T-helper 2 cell treated with Interferon-gamma antibody and Interleukin-4, amounts not matched to agents 5 μg/mL and 100 μg/mL, for 36 hours (primary cell): ENCODE measurements at places on chromosomes 6 and 20.

DNA sequence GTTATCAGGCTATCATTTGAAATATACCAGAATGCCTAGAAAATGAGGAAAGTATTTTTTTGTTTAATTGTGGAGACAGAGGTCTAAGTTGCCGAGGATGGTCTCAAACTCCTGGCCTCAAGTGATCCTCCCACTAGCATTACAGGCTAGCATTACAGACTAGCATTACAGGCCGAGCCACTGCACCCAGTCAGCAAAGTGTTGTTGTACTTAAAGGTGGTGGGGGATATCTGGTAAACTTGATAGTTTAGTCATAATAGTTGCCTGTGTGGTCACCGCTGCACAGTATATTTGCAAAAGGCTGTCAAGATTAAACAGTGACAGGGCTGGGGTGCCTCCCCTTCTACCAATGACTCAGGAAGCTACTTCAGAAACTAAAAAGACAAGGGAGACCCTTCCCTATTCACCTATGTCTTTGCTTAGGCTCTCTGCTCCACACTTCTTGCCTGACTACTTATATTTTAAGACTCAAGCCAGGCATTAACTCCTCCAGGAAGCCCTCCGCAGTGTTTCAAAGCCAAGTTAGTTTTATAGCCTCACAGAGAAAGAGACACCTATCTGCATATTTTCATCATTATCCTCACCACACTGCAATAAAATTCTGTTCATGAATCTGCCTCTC lies 3.1 kb upstream of the AKIRIN2 start:
- DNase-seq, result peak; percentile 59

DNA sequence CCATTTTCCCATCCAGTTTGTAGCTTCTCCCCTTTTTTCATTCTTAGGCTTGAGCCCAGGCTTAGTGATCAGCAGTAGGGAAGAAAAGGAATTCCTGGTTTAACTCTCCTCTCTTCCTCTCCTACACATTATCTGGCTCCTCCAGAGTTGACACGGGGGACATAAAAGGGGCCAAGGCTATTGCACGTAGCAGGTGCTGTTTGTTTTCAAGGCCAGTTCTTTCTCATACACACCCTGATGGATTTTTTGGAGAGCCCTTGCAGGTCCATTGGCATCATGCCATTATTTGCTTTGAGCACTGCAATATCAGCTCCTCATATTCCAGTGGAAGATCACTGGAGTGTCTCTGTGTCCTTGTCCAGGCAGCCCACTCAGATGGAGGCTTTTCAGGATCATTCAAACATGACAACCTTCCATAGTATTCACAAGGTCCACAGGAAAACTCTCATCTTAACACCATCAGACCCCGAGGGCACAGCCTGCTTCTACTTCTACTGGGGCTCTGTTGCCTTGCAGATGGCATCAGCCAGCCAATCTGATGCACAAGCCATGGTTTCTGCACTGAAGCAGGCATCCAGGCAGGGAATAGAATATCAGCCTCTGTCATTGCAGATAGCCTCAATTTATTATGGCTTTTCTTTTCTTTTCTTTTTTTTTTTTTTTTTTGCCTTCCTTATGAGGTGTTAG lies 18.8 kb downstream of the PLCB4 start:
- DNase-seq, result no peak

DNA sequence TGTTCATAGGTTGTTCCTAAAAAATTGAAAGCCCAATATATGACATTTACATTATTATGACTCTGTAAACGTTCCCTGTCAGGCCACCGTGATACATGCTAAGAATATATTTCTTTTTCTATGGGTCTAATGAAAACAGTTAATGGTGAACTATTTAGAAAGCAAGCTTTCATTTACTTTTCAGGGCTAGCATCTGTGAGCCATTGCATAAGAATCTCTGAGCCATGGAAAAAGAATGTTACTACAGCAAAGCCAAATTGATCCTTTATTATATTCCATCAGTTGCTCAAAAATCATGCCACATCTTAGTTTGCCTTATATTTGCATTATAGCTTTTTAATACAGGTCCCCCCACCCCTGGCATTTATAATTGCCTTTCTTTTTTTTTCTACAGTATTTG lies 275.5 kb downstream of the ZFAND3 start:
- no peak for DNase-seq

DNA sequence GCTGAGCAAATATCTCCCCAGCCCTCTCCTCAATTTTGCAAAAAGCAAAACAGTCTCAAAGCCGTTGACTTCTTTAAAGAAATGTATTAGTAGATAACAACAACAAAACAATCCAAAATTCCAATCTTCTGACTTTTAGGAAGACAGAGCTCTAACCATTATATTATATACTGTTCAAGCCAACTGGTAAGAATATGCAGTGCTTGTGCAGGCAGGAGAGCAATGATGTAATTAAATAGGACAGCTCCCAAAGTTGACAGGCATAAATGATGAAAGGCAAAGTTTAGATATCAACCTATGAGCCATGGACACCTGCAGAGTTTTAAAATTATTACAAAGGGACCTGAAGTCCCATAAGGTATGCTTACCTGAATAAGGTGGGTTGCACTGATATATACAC lies 16.6 kb upstream of the CEP85L start:
- DNase-seq, result no peak

DNA sequence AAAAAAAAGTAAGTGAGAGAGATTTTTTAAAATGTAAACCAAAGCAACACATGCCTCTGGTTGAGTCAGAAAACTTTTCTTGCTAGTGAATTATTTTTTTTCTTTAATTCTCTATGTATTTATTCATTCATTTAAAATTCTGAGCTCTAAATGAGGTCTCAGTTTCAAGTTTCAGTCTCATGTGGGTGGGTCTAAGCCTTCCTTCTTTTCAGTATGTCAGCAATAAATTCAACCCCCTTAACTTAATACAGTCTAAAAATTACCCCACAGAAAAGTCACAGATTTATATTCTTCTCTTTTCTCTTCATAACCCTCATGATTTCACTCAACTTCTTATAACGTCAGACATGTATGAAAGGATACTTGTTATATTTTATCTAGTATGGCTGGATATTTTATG lies 663.3 kb upstream of the PTCHD4 start:
- DNase-seq, result no peak

GRCh38 chr6:87630746-87631145 lies 40.8 kb downstream of the ORC3 start:
- DNase-seq, result no peak

DNA sequence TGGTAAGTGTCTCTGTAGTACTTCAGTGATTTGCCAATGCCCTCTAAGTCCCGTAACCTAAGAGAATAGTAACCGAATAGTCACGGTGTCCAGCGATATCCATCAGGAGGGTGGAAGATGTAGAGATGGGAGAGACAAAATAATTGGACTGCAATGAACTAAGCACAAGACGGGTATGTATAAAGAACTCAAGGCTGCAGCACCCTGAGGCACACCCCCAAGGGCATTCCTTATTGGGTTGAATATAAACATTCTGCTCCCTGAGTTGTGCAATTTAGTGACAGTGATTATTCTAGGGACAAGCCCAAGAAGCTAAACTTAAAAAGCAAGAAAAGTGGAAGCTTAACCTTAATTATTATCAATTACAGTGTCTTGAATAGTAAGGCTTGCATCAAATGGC lies 14.6 kb downstream of the DST start:
- DNase-seq, result no peak

DNA sequence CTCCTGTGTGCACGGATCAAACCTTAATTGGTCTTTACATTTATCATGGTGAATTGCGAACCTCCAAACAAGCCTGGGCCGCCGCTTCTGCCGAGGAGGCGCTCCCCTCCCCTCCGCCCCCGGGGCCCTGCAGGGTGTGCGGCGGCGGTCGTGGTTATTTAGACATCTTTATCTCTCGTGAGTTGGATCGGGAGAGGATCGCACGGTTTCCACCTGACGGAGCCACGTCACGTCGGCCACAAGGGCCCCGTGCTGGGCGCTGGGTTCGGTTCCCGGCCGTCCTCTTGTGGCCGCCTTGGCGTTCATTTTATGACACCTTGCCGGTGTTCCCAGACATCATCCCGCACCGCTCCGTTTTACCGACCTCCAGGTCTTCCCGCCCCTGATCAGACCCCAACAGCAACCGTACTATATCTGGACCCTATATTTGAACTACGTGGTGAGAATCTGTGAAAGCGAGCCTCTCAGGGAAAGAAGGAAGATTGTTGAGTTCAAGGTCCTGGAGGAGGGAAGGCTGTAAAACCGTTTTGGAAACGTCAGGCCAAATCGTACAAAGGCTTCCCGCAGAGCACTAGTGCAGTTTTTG lies 1.3 kb upstream of the CNR1 start:
- DNase-seq, result no peak

- DNase-seq, result no peak
Measured at GRCh38 chr20:14820771-14821170, 483.4 kb upstream of the FLRT3 start.

GRCh38 chr6:159077123-159077522 lies 32.3 kb upstream of the TAGAP start:
- peak; percentile 42 for DNase-seq

DNA sequence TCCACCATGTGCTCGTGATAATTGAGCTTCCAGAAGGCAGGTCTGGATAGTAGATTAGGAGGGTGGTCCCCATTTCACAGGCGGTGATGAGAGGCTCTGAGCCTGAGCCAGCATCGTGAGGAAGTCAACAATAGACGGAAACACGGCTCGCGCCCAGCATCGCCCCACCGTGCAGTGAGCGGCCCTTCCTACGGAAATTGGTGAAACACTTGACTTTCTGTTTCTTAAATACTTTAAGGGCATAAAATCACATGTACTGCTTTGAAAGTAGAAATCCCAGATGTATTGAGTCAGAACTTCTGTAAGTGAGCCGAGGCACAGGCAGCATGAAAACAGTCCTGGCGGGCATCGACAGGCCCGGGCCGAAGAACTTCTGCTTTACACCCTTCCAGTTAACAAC lies 4.3 kb upstream of the KIF25 start:
- DNase-seq, result no peak

GRCh38 chr20:25991051-25991755 lies 294.6 kb upstream of the ZNF337 start:
- DNase-seq, result no peak

DNA sequence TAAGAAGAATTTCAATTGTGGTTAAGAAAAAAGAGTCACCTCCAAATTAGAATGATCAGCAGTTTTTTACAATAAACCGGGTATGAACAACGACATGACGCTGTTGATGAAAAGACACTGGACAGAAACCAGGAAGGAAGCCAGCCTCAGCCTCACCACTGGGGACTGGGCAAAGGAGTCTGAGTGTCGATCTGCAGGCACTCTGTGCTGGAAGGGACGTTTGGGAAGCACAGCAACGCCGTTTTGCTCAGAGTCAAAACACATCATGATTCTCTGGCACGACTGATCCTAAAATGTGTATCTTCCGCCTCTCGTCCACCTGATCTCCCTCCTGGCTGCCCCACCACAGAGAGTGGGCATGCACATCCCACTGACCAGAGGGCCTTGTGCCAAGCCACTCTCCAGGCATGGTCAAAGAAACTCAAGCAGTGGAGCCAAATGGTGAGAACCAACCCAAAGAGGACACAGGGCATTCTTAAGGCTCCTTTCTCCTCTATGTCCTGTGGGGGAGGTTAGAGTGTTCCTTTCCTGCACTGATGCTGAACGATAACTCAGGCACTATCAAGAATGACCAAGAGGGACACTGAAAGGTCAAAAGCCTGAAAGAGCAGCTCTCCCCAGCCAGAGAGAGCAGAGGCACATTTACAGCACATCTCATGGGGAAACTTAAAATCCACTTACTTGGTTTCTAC lies 68.8 kb downstream of the AGPAT4 start:
- DNase-seq, result no peak

DNA sequence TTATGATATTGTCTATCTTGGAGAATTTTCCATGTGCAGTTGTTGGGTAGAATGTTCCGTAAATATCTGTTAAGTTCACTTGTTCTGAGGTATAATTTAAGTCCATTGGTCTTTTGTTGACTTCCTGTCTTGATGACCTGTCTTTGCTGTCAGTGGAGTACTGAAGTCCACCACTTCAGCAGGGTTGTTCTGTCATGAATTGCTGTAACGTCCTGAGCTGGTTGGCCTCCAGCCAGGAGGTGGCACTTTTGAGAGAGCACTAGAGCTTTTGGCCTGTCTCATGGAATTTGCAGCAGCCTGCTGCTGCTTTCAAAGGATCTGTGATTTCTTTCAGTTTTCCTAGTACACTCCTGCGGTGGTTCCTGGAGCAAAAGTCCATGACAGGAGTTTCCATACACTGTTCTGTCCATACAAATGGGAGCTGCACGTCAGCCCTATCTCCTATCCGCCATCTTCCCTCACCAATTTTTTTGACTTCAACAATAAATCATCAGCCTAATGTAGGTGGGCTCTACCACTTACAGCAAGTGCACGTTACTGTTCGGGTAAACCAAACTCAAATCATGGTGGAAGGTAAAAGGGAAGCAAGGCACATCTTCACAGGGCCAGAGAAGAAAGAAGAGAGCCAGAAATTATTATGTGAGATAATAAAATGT lies 46.9 kb upstream of the TRERF1 start:
- DNase-seq, result no peak

- DNase-seq, result no peak
Measured at GRCh38 chr20:21801193-21801592, 95.7 kb downstream of the PAX1 start.

GRCh38 chr6:166957805-166958076 lies 1.4 kb upstream of the RNASET2 start:
- no peak for DNase-seq

DNA sequence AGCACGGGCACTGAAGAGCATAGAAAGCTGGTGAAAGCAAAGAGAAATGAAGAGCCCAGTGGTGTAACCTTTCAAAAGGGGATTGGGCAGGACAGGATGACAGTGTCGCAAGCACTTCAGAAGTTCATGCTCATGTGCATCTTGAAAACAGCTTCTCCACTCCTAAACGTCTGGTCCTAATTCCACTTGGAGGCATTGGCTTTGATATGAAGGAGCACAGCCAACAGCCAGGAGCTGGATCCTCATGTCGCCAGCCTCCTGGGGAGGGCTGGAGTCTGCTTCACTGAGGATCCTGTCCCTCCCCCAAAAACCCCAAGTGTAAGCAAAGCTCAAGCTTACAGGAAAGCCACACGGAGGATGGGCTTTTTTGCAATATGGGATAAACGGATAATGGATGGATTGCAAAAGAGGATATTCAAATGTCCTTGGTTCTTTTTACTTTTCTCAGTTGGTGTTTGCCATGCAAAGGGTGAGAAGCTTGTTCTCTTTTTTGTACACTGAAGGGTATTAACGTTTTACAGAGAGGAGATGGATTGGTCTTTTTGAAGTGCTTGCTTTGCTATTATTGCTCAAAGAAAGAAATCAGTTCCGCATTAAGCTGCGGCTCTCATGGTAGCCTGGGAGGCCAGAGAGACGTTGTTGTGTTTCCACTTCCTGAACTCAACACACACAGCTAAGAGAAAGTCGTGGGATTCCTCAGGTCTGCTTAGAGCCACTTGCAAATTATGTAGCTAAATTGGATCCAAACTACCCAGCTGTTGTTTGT lies 92.2 kb downstream of the SIM1 start:
- no peak for DNase-seq

- no peak for DNase-seq
Measured at GRCh38 chr6:170035901-170036304, 255.0 kb downstream of the DLL1 start.
